ENCODE measurements at places on chromosomes 2 and 18.

DNA sequence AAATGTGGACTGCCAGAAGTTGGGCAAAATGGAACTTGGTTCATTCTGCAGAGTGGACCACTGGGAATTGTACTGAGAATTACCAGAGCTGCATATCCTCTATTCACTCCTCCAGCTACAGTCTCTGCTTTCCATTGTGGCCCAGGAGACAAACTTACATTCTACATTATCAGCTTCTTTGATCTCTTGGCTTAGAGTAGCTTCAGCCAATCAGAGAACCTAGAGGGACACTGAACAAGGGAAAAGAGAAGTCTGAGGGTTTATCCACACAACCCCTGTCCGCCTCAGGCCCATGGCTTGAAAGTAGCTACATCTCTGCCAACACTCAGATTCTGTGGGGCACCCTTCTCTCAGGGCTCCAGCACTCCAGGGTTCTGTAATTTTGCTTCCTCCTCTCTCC lies 251.1 kb downstream of the TRIB2 start:
- no peak for DNase-seq

GRCh38 chr18:2884706-2885285 lies 38.0 kb downstream of the EMILIN2 start:
- DNase-seq: no peak

DNA sequence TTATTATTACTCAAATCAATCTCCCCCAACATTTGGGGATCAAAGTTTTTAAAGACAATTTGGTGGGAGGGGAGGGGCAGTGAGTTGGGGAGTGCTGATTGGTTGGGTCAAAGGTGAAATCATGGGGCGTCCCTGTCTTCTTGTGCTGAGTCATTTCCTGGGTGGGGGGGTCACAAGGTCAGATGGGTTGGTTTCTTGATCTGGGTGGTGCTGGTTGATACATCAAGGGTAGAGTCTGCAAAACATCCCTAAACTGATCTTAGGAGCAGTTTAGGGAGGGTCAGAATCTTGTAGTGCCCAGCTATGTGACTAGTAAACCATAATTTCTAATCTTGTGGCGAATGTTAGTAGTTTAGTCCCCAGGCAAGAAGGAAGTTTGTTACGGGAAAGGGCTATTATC lies 67.4 kb downstream of the MOGAT1 start:
- no peak for DNase-seq

GRCh38 chr2:237864444-237864931 lies 5.1 kb downstream of the RAMP1 start:
- peak; percentile 17 for DNase-seq

- DNase-seq: no peak
These were observed 97.1 kb downstream of the TXNL1 start for GRCh38 chr18:56541340-56541739.

GRCh38 chr2:30366199-30366691 lies 80.8 kb upstream of the LCLAT1 start:
- DNase-seq: no peak

GRCh38 chr18:54883816-54884604 lies 55.7 kb downstream of the RAB27B start:
- no peak for DNase-seq

- DNase-seq: no peak
These were observed 369.4 kb upstream of the CYRIA start for GRCh38 chr2:17035010-17035409.

DNA sequence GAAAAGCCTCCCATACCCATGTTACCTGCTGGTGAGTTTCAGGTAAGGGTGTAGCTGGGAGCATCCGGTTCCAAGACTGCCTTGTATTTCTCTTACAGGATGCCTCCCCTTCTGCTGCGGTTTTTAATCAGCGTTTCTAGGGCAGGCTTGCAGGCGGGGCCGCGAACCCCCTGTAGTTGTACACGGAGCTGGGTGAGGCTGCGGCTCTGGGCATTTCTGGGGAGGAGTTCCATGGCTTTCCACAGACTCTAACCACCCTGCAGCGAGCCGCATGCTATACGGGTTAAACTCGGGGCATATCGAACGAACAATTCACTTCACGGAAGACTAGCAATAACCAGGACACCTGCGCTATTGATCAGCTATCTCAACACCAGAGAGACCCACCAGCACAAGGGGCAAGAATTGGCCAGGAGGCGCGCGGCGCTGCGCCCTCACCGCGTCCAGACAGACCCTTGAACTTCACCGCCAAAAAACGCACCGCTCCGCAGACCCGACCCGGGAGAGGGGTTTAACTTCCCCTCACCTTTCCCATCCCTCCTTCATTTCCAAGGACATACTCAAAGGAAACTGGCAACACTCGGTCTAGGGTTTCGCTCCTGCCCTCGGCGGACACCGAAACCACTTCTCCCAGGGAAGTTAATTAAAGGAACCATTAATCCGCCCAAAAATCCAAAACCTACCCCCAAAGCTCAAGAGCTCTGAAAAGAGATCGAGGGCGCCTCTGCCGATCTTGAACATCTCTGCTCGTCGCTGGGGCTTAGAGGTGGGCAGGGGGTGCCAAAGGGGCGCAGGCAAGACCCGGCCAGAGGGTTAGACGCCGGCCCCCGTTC lies 909 bp downstream of the TGFA start:
- no peak for DNase-seq

- no peak for DNase-seq
These were observed 67.4 kb downstream of the KLHL29 start for GRCh38 chr2:23452372-23452771.

DNA sequence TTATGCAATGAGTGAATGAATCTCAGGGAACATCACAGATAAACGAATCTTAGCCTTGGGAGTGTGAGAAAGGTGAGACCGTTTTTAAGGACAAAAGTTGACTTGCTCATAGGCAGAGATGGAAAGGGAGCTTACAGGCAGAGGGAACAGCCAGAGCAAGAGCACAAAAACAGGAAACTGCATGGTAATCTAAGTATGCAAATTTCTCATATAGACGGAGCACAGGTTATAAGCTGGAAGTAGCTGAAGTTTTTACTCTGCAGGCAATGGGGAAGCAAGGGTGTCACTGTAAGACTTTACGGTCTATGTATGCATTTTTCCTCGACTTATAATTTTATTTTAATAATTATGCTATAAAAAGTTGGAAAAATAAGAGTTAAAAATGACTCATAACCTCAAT lies 44.8 kb upstream of the STRN start:
- no peak for DNase-seq

GRCh38 chr2:161273038-161273760 lies 35.0 kb upstream of the PSMD14 start:
- DNase-seq: no peak

- no peak for DNase-seq
These were observed 201.2 kb upstream of the PIK3C3 start for GRCh38 chr18:41753826-41754225.

- DNase-seq: peak; percentile 6
These were observed 28.2 kb downstream of the CENPO start for GRCh38 chr2:24821433-24821891.

- no peak for DNase-seq
These were observed 84.7 kb upstream of the LAPTM4A start for GRCh38 chr2:20136149-20136548.

All from GM12892 (cell line).